Activated naive CD4-positive, alpha-beta T cell treated with anti-CD3 and anti-CD28 coated beads for 36 hours (primary cell): ENCODE measurements at places on chromosomes 4 and X. TPM values are rescaled to one million over a fixed set of nuclear protein-coding genes. Genes with fewer than 3 reads are reported as not detected.

The CDX4 gene
- total RNA-seq: not detected

GRCh38 chrX:87616371-87616770 is 98.8 kb downstream of the KLHL4 start:
- no peak for DNase-seq

The SGMS2 gene
- 0.07 TPM for total RNA-seq

GRCh38 chrX:51420610-51421009 is 75.8 kb downstream of the NUDT11 start:
- DNase-seq: peak; percentile 37

DNA sequence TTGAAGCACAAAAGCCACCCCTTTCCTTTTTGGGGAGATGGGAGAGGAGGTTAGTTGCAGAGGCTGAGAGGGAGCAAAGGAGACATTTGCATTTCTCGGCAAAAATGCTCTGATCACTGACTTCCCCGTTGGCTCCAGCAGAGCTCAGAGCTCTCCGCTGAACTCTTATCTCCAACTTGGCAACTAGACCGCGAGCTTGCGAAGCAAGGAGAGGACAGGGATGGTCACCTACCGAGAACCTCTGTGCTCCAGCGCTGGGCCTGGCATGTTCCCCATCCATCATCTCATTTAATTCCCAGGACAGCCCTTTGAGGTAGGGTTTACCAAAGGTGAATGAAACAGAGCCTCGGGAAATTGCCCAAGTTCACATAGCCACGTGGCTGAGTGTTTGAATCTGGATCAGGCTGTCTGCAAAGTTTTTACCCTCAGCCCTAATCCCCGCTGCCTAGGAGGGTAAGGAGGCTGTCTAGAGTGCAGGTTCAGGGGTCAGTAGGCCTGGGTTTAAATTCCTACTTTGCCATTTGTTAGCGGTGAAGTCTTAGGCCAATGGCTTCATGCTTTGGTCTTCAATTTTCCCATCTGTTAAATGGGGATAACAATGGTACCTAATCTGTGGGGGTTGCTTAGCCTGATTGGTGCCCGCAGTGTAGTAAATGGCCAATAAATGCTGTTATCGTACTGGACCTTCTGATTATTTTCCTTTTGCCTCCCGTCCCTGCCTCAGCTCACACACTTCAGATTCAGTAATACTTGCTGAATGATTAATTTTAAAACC is 3.8 kb upstream of the CITED1 start:
- DNase-seq: no peak
